ENCODE measurements at places on chromosomes 5 and 9.

DNA sequence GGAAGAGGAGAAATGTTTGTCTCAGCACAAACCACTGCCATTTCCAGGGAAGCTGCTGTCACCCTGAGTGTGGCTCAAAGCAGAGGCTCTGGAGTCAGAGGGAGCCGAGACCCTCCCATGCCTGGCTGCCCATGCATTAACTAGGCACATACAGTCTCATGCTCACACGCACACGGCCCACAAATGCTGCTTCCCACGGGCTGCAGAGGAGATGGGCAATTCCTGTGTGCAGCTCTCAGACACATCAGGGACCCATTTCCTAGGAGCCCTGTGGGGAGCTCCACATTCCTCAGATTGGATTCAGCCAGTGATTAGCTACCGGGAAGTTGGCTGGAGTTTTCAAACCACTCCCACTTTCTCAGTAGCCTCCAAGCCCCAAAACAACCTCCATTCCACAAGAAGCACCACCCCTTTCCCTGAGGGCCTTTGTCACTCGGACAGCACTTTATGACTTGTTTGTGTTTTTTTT, 9.1 kb upstream of the PTGES start:
- DNase-seq = no peak

DNA sequence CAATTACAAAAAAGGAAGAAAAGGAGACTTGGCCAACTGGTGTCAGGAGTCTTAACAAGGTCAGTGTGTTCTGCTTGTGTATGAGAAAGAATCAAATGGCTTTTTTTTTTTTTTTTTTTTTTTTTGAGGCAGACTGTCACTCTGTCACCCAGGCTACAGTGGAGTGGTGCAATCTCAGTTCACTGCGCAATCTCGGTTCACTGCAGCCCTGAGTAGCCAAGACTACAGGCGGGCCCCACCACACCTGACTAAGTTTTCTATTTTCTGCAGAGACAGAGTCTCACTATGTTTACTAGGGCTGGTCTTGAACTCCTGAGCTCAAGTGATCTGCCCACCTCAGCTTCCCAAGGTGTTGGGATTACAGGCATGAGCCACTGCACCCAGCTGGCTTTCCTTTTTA, 3.1 kb upstream of the IL7R start:
- DNase-seq = no peak

GRCh38 chr9:135117281-135117680, 29.8 kb downstream of the OLFM1 start:
- DNase-seq = no peak

DNA sequence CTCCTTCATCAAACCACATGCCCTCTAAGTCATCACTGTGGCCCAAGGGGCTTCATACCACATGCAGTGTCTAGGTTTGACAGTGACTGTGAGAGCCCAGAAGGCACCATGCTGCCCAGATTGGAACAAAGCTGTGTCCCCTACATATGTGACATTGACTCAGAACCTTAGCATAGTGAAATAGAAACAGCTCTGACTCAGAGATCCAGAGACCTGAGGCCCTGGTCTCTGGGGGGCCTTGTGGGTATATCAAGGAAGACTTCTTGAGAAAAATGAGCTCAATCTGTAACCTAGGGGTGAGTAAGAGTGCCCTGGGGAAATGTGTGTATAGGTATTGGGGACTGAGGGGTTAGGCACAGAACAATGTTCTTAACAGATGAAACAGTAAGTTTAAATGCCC, 7.1 kb upstream of the ENTREP1 start:
- no peak for DNase-seq

DNA sequence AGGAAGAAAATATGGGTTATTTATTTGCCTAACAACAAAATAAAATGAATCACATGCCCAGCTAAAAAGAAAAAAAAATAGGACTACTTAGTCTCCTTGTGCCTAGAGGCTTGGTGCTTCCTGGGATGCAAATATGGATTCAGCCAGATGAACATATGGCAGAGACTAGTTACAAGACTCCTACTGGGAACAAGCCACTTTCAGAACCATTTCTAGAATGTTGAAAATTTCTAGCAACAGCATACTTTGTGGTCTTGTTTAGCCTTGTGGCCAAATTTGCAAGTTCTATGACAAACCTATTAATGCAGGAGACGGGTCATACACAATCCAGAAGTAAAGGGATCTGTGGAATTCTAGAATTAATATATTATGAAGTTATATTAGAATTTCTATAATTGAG, 198.7 kb downstream of the CHSY3 start:
- no peak for DNase-seq

GRCh38 chr9:124248066-124248465, 9.7 kb upstream of the NEK6 start:
- DNase-seq = no peak

- no peak for DNase-seq
Measured at GRCh38 chr5:36635721-36636390, 29.4 kb downstream of the SLC1A3 start.
